ENCODE measurements at places on chromosomes 3 and 15. TPM values are rescaled to one million over a fixed set of nuclear protein-coding genes. Genes with fewer than 3 reads are reported as not detected.

Gene CHRD
- 0.26 TPM for total RNA-seq

Gene KCNMB2
- not detected for total RNA-seq

Gene REC114
- not detected for total RNA-seq

Gene BFSP2
- not detected for total RNA-seq

Gene CLDN11
- 1.7 TPM for total RNA-seq

Gene DNAH12
- total RNA-seq, result not detected

Gene P2RY1
- under 0.01 TPM for total RNA-seq

Gene IL12A
- total RNA-seq, result 0.09 TPM

Gene FYCO1
- 7.6 TPM for total RNA-seq

Gene MAGEF1
- total RNA-seq, result 54.8 TPM

Gene TEX55
- not detected for total RNA-seq

Gene PCSK6
- total RNA-seq, result 0.44 TPM

Gene STX19
- not detected for total RNA-seq

Gene TRIM42
- total RNA-seq, result not detected

Gene ZNF774
- 0.66 TPM for total RNA-seq

Gene SCG3
- total RNA-seq, result not detected

Gene APPL1
- total RNA-seq, result 18.7 TPM

Gene KBTBD12
- not detected for total RNA-seq

Gene AHSG
- total RNA-seq, result not detected

Gene ITPKA
- 5.7 TPM for total RNA-seq

Gene TM4SF18
- total RNA-seq, result 2.4 TPM

Gene NECTIN3
- 72.7 TPM for total RNA-seq

Gene CFAP44
- 0.82 TPM for total RNA-seq

Gene C3orf33
- 2.1 TPM for total RNA-seq

Gene PDIA5
- total RNA-seq, result 7.7 TPM

Gene RPL22L1
- total RNA-seq, result 38.9 TPM

Gene THRB
- 1.5 TPM for total RNA-seq

Gene CX3CR1
- not detected for total RNA-seq

Gene PFKFB4
- total RNA-seq, result 3.3 TPM

Gene CGNL1
- total RNA-seq, result 3.2 TPM

Gene VILL
- 0.16 TPM for total RNA-seq

Gene GOLGA8R
- 1.6 TPM for total RNA-seq

Gene ADGRG7
- total RNA-seq, result not detected

Data from SJSA1 (cell line).